Heart left ventricle (tissue), 16 donors: ENCODE measurements at places on chromosomes 4 and X.

- no peaks in the 10 kb centered on the region for H3K4me1 ChIP-seq
- no peak for DNase-seq
- H3K36me3 ChIP-seq: no peaks in the 10 kb centered on the region
- H3K27ac ChIP-seq: no peak overlapping the region
- peak overlapping the region; percentile 67 for H3K4me3 ChIP-seq
These were observed 528 bp upstream of the SNCA start for GRCh38 chr4:89837385-89837992.

GRCh38 chrX:45758319-45758718, 557.6 kb upstream of the DIPK2B start:
- H3K27me3 ChIP-seq: no peaks in the 10 kb centered on the region
- no peak overlapping the region for H3K4me3 ChIP-seq
- DNase-seq: no peak

DNA sequence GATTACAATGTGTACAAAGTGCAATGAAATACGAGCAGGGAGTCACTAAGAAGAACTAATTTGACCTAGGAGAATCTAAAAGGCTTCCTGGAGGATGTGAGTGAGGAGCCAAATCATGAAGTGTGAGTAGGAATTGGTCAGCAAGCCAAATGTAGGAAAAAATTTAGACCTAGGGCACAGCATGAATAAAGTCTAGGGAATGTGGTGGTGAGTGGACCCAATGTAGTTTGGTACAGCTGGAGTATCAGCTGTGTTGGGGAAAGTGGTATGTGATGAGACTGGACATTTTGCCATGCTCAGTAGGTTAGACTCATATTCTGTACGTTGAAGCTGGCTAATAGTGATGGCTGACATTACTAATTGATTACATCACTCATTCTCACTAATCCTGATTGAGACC, 191.0 kb downstream of the AFF2 start:
- H3K27ac ChIP-seq: no peak overlapping the region
- no peaks in the 10 kb centered on the region for H3K27me3 ChIP-seq
- no peaks in the 10 kb centered on the region for H3K36me3 ChIP-seq
- no peak overlapping the region for H3K4me3 ChIP-seq

DNA sequence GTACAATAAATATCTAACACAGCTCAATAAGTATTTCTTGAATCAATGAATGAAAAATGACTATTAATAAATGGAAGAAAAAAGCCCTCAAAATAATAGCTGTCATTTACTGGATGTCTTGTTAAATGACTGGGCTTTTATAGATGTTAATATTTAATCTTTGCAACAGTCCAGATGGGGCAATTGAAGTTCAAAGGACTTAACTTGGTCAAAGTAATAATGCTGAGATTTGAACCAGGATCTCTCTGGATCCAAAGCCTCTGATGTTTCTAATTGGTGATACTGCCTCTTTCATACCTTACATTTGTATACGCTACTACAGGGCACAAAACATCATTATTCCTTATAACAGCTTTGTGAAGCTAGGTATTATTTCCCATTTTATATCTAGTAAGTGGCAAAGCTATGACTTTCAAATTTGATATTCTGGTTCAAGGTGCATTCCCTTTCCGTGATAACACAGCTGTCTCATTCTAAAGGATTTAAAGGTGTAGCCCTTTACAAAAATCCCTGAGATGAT, 72.6 kb downstream of the DCK start:
- no peaks in the 10 kb centered on the region for H3K4me1 ChIP-seq
- H3K36me3 ChIP-seq: no peaks in the 10 kb centered on the region
- no peak overlapping the region for H3K4me3 ChIP-seq
- no peaks in the 10 kb centered on the region for H3K27me3 ChIP-seq

- no peaks in the 10 kb centered on the region for H3K36me3 ChIP-seq
- no peak overlapping the region for H3K27ac ChIP-seq
- no peak for DNase-seq
- H3K27me3 ChIP-seq: no peaks in the 10 kb centered on the region
These were observed 5.0 kb upstream of the TSPAN5 start for GRCh38 chr4:98663226-98664006.

DNA sequence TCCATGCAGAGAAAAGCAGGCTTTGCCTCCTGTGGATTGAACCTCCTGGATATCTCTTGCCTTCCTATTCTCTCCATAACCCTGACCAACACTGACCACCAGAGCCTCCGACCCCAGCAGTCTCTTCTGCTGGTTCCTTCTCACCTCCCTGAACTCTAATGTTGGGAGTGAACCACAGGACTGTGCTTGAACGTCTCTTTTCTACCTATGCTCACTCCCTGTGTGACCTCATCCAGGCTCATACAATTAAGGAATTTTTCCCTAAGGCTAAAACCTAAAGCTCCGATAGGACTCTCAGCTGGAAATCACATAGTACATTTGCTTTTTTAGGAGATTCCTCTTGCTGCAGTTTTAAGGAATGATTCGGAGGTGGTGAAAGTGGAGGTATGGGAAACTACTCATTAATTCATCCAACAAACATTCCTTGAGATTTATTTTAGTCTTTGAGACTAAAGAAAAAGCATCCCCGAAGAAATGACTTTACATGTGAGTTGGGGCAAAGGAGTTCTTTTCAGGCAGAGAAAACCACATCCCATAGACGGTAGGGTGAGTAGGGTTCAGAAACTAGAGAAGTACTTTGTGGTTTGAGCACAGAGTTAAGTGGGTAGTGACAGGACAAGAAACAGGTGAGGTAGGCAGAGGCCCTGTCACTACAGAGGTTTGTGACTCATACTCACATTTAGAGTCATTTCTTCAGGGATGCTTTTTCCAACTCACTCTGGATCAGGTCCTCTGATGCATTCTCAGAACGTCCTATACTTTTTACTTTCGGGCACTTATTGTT, 30.8 kb downstream of the NDNF start:
- no peak overlapping the region for H3K27ac ChIP-seq
- H3K27me3 ChIP-seq: no peaks in the 10 kb centered on the region
- no peak overlapping the region for H3K4me3 ChIP-seq
- no peak for DNase-seq
- no peaks in the 10 kb centered on the region for H3K36me3 ChIP-seq

GRCh38 chr4:52945326-52945898, 83.3 kb downstream of the RASL11B start:
- H3K27ac ChIP-seq: peak overlapping the region; percentile 72
- H3K4me3 ChIP-seq: no peak overlapping the region
- H3K36me3 ChIP-seq: no peaks in the 10 kb centered on the region

DNA sequence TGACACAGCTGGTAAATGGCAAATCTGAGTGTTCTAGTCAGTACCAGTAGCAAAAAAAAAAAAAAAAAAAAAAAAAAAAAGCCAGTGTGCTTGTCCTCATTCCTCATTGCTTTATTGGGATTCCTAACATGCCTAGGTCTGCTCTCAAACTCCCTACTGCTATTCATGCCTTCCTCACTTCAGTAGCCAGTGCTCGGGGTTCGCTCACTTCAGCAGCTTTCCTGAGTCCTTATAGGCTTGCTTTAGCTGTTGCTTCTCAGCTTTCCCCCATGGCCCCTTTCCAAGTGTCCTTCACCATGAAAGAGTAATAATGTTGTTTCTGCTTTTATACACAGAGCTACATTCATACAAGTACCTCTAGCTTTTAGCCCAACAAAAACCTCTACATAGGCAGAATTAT, 30.8 kb downstream of the SLITRK2 start:
- no peak overlapping the region for H3K4me3 ChIP-seq
- H3K27me3 ChIP-seq: no peaks in the 10 kb centered on the region
- H3K36me3 ChIP-seq: no peaks in the 10 kb centered on the region

DNA sequence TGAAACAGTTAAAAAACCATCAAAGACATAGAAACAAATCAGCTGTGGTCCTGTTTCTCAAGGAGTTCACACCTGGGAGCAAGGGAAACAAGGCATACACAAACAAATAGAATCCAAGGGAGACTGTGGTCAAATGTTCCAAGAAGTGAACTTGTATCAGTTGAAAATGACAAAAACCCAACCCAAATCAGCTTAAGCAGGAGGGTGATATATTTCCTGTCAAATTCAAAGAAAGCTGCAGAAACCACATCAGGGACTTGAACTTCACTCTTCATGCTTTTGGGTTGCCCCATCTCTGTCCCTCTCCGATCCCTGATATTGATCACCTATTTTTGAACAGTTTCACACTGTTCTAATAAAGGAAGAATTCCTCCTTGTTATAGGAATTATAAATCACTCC, 148.6 kb upstream of the FMR1 start:
- no peak for DNase-seq
- H3K27me3 ChIP-seq: no peaks in the 10 kb centered on the region
- H3K27ac ChIP-seq: no peak overlapping the region
- H3K4me3 ChIP-seq: no peak overlapping the region
- no peaks in the 10 kb centered on the region for H3K4me1 ChIP-seq
- H3K36me3 ChIP-seq: no peaks in the 10 kb centered on the region

- no peak for DNase-seq
- H3K36me3 ChIP-seq: no peaks in the 10 kb centered on the region
- H3K27me3 ChIP-seq: no peaks in the 10 kb centered on the region
- H3K4me1 ChIP-seq: no peaks in the 10 kb centered on the region
- H3K27ac ChIP-seq: no peak overlapping the region
These were observed 684.0 kb upstream of the PRKX start for GRCh38 chrX:4397471-4397870.

DNA sequence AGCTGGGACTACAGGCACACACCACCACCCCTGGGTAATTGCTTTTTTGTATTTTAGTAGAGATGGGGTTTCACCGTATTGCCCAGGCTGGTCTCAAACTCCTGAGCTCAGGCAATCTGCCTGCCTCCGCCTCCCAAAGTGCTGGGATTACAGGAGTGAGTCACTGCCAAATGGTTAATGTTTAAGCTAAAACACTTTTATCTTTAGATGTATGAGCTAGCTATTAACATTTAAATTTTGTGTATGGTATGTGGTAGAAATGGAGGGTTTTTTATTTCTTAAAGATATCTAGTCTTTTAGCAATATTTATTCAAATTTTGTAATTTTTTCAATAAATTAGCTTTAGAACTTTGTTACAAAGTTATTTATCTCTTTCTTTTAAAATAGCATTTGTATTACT, 1659.8 kb upstream of the ADGRL3 start:
- H3K4me1 ChIP-seq: no peaks in the 10 kb centered on the region
- H3K4me3 ChIP-seq: no peak overlapping the region
- H3K27me3 ChIP-seq: no peaks in the 10 kb centered on the region
- no peak overlapping the region for H3K27ac ChIP-seq
- no peak for DNase-seq

DNA sequence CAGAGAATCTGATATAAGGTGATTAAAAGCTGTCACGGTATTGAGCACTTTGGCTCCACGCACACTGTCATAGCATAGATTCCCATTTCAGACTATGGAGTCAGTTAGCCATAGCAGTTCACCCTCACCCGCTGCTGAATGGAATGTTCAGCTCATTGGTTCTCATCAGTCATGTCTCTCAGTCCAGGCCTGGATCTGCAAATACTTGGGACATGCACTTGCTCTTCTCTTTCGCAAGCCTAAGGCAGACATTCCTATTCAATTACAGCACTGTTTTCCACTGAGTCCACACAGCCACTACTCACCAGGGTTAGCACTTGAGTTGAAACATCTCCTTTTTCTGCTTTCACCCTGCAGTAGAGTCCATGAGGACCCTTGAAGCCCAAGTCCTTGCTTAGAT, 30.6 kb upstream of the SCML1 start:
- no peaks in the 10 kb centered on the region for H3K36me3 ChIP-seq
- no peaks in the 10 kb centered on the region for H3K4me1 ChIP-seq
- H3K4me3 ChIP-seq: no peak overlapping the region
- DNase-seq: no peak
- no peak overlapping the region for H3K27ac ChIP-seq
- no peaks in the 10 kb centered on the region for H3K27me3 ChIP-seq

DNA sequence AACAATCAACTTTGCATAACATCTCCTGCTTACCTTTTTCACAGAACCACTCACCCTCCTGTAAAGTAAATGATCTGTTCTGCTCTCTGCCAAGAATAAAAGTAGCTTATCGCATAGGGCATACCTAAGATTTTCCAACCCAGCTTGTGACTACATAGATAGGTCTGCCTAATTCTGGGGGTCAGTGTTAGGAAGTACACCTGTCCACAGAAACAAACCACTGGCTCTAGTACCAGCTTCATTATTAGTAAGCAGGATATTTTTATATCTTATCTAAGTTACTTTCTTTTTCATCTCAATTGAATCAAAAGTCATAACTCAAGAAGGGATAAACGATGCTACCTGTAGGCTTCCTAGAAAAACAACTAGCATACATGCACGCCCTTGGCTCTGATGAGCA, 23.8 kb downstream of the CXCL1 start:
- H3K27ac ChIP-seq: no peak overlapping the region
- H3K27me3 ChIP-seq: no peaks in the 10 kb centered on the region
- no peaks in the 10 kb centered on the region for H3K36me3 ChIP-seq
- no peak overlapping the region for H3K4me3 ChIP-seq
- no peaks in the 10 kb centered on the region for H3K4me1 ChIP-seq

- peak overlapping the region; percentile 26 for H3K27ac ChIP-seq
- H3K36me3 ChIP-seq: no peaks in the 10 kb centered on the region
- H3K27me3 ChIP-seq: no peaks in the 10 kb centered on the region
- H3K4me3 ChIP-seq: peak overlapping the region; percentile 44
- DNase-seq: no peak
These were observed 465 bp downstream of the HAUS7 start for GRCh38 chrX:153469811-153470410.

DNA sequence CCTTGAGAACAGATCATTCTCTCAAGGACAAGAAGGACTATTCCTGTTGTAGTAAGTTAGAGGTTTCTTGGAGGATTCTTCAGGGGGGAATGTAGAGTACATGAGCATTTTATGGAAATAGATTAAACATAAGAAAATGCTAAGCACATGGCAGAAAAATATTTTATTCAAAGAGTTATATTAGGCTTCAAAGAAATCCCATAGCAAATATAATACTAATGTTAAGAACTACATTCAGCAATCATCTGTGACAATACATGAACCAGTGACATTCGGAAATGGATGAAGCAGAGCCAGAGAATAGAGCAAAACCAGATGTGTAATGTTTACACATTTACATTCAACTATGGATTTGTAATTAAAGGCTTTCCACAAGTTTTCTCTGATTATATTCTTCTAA, 288.6 kb downstream of the NAF1 start:
- no peaks in the 10 kb centered on the region for H3K27me3 ChIP-seq
- H3K4me3 ChIP-seq: no peak overlapping the region
- DNase-seq: no peak

DNA sequence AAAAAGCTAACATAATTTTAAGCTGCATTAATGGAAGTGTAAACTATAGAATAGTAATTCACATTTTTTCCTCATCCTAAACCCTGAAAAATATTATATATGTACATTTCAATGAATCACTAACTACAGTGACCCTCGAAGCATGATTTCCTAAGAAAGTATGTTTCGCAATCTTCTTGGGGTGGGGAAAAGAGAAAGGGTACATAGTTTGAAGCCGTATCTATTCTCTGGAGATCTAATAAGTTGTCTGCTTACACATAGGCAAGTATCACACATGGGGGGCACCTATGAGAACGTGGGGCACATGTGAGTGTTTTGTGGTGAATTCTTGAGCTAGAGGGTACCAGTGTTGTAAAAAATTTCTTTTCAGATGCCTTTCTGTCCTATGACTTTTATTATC, 71.2 kb downstream of the JADE1 start:
- H3K27me3 ChIP-seq: no peaks in the 10 kb centered on the region
- DNase-seq: no peak
- no peak overlapping the region for H3K4me3 ChIP-seq
- H3K36me3 ChIP-seq: no peaks in the 10 kb centered on the region
- no peak overlapping the region for H3K27ac ChIP-seq

- DNase-seq: no peak
- H3K27me3 ChIP-seq: no peaks in the 10 kb centered on the region
- H3K27ac ChIP-seq: no peak overlapping the region
- no peaks in the 10 kb centered on the region for H3K4me1 ChIP-seq
- no peak overlapping the region for H3K4me3 ChIP-seq
These were observed 13.6 kb upstream of the SEPTIN6 start for GRCh38 chrX:119706616-119707015.

- no peak overlapping the region for H3K27ac ChIP-seq
- H3K4me3 ChIP-seq: no peak overlapping the region
- no peaks in the 10 kb centered on the region for H3K27me3 ChIP-seq
- H3K36me3 ChIP-seq: no peaks in the 10 kb centered on the region
- no peak for DNase-seq
These were observed 47.1 kb downstream of the SORBS2 start for GRCh38 chr4:185764876-185765275.
